ENCODE measurements at places on chromosomes 12 and 14.
A peak's percentile ranks its signal among the peaks of the same experiment; 100 is the strongest.

DNA sequence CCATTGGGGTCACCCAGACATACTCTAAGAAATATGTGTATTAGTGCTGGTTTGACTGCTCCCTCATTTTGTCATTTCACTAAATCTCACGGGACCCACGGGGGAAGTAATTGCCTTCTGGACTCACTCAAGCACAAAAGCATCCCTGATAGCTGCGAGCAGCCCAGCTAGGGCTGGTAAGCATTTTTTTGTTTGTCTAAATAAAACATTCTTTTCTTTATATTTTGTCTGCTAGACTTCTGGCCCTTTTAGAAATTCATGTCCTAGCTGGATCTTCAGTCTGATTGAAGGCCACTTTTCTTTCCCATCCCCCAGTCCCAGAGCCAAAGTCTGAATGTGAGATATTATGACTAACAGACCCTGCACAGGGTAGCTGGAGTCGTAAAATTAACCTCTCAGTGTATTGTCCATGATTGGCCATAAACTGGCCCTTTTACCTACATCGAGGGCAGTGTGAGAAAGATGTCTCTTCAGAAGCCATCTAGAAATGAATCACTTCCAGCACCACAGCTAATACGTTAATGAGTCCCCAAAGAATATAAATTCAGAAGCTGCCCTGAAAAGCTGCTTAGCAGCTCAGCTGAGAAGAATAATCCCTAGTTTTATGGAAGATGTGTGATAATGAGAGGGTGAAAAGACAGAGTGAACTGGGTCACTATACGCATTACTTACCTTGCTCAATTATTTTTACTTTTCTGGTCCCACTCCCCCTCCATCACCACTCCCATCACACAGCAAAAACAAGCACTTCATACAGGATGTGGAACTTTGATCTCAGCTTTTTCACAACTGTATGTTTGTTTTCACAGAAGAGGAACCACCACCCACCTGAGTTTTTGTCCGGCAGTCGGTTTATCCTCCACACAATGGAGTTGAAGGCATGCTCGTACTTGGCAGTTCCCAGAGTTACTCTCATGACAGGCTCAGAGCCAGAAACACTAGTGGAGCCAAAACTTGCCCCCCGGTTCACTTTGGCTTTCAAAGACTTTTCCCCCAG is 55.6 kb upstream of the GTF2A1 start:
- DNase-seq, result no peak

DNA sequence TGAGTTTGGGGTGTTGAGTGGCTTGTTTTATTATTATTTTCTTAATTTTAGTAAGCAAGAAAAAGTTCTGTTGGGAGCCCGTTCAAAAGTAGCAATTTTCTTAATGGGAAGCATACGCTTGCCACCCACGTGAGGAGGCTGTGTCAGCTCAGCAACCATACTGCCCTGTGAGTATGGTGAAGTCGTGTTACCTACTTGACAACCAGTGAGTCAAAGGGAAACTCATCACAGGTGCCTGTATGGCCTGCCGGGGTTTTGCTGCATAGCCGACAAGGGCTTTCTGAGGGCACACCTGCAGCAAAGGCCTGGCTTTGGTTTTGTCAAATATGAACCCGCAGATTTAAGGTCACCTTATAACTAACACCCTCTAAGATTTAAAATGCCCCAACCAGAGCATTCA is 31.1 kb downstream of the PITPNM2 start:
- no peak for DNase-seq

DNA sequence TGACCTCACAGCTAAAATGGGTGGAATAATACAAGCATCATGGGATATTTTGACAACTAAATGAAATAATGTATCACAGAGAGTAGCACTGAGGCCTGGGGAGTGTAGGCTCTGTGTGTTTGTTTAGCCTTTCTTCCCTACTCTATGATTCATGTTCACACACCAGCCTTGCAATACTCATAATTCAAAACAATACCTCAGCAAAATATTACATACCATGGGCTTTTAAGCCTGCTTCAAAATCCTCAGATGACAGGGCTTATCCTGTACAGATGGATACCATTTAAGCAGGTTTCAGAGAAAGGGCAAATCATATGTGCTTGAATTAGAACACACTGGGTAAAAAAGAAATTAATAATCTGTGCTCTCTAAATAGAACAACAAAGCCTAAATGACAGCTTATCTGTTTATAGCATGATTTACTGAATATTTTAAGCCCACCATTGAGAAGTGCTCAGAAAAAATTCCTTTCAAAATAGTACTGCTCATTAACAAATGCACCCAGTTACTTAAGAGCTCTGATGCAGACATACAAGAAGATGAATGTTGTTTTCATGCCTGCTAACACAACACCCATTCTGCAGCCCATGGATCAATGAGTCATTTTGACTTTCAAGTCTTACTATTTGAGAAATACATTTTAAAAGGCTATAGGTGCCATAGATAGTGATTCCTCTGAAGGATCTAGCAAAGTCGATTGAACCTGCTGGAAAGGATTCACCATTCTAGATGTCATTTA is 84.9 kb upstream of the ADAMTS20 start:
- DNase-seq, result no peak

GRCh38 chr12:62523619-62524018 is 57.0 kb downstream of the MON2 start:
- no peak for DNase-seq

GRCh38 chr12:27424631-27425230 is 21.8 kb upstream of the SMCO2 start:
- peak; percentile 17 for DNase-seq

DNA sequence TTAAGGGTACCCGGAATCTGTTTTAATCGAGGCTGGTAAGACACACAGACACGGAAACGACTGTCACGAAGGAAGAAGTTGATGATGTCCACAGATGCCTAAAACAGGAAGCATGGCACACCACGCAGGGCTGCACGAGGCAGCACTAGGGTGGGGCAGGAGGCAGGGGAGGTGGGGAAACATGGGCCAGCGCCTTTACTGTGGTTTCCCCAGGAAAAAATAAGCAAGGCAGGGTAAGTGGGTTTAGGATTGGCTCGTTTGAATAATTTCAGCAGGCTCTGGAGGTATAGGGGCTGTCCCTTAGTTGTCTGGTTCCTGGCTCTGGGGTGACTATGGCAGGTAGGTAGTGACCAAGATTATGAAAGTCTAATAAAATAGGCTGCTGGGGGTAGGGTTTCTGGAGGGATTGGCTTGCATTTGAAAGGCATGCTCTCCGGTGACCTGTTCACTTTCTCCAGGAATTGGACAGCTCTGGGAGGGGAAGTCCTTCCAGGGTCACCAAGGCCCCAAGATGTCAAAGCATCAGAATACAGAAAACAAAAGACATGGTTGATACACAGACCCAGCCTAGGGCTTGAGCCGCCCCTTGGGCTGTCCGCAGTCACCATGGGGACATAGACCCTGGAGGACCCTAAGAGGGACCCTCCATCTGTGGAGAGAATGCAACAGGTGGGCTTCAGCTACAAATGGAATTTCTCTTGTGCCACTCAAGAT is 35.3 kb downstream of the MAP1LC3B2 start:
- no peak for DNase-seq

DNA sequence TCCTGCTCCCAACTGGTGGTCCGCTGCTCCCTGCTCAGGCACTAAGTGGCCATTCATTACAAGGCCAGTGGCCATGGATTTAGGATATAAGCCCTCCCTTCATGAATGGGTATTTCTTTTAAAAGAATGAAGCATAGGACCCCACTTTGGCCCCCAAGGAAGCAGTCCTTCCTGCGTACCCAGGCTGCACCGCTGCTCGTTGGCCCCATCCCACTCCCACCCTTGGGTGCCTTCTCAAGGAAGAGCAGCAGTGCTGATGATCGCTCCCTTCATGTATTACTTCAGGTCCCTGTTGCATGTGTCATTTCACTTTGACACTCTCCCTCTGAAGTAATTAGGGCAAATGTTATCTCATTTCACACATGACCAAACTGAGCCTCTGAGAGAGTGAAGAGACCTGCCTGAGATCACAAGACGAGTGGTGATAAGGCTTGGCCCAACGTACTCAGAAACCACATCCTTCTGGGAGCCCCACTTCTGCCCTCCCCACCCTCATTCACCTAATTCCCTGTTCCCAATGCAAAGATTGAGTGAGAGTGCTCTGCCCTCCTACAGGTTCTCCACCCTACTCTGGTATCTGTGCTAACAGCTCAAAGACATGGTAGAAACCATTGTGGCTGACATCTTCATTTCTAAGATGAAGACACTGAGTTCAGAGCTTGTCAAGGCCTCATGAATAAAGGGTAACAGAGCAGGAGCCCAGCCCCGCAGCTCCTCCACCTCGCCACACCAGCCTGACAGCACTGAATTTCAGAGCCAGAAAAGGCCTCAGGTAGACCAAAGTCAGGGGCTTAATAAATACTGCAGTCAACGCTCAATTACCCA is 10.3 kb upstream of the KRT2 start:
- DNase-seq, result no peak

- no peak for DNase-seq
These were observed 10.6 kb downstream of the GRIN2B start for GRCh38 chr12:13970803-13971202.

GRCh38 chr12:30396576-30396975 is 299.1 kb downstream of the IPO8 start:
- DNase-seq, result no peak

DNA sequence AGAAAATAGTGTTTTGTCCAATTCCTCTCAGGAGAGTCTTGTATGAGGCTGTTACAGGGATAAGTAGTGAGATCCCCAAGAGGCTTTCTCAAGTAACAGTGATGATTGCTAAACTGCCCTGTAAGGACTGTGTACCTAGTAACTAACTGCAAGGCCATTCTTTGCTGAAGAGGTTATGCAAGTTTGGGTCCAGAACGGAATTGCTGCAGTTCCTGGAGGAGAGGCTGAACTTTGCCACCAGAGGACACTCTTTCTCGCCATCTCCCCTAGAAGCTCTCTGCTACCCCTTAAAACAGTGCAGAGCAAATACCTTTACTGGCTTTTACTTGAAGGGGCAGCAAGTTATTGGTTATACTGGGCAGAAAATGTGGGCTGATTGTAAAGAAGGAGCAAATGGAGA is 180.0 kb downstream of the RBM19 start:
- DNase-seq, result no peak

GRCh38 chr14:32666308-32666707 is 272.4 kb upstream of the NPAS3 start:
- DNase-seq, result no peak

DNA sequence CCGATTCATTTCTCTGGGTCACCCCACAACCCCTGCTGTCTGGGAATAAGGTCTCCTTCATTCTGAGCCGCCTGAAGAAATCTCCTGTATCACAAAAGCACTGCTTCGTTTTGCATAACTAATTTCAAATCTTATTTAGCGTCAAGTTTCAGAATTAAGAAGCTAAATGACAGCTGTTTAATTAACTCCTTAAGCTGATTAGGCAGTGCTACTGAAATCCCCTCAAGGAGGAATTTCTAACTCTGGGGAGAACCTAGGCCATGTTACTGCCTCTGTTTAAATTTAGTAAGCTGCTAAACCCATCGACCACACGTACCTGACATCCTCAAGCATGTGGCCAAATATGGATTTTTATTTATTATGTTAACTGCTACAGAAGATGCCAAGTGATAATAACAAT is 373.6 kb downstream of the GLT1D1 start:
- no peak for DNase-seq

DNA sequence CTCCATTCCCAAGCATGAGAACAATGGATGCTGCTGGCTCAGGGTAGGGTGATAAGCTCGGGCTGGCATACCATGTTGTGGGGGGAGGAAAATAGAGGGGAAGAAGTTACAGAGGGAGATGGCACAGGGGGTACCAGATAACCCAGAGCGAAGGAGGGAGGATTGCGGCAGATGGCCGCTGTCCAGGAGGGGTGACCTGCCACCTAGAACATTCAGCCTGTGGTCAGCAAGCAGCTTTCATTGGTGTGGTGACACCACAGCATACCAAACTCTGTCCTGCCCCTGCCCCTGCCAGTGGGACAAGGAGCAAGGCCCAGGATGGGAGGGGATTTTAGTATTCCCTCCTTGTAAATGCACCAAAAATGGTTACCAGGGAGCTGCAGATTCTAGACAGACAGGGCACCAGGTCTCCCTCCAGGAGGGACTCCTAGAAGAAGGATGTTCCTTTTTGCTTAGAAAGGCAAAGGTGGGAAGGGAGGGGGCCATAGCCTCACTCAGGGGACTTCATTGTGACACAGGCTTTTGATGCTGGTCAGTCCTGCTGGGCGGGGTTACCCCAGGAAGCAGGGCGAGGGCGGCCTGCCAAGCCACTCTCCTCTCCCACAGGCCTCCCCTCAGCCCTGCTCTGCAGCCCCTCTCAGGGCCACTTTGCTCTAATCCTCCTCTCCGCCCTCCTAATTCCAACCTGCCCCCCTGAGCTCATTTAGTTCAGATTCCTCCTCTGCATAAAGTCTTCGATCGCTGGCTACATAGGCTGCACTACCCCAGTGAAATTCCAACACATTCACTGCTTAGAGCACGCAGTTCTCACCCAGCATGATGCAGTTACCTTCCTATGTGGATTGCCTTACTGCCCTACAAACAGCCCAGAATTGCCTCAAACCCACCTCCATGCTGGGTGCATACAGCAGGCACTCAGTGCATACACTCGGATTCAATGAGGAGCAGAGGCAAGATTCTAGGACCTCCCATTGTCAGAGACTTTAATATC is 36.0 kb upstream of the PLEKHG6 start:
- DNase-seq, result no peak

- no peak for DNase-seq
These were observed 47.3 kb upstream of the SRP54 start for GRCh38 chr14:34935488-34935887.

- DNase-seq, result peak; percentile 21
These were observed 13.5 kb upstream of the GTF2A1 start for GRCh38 chr14:81234278-81234677.

DNA sequence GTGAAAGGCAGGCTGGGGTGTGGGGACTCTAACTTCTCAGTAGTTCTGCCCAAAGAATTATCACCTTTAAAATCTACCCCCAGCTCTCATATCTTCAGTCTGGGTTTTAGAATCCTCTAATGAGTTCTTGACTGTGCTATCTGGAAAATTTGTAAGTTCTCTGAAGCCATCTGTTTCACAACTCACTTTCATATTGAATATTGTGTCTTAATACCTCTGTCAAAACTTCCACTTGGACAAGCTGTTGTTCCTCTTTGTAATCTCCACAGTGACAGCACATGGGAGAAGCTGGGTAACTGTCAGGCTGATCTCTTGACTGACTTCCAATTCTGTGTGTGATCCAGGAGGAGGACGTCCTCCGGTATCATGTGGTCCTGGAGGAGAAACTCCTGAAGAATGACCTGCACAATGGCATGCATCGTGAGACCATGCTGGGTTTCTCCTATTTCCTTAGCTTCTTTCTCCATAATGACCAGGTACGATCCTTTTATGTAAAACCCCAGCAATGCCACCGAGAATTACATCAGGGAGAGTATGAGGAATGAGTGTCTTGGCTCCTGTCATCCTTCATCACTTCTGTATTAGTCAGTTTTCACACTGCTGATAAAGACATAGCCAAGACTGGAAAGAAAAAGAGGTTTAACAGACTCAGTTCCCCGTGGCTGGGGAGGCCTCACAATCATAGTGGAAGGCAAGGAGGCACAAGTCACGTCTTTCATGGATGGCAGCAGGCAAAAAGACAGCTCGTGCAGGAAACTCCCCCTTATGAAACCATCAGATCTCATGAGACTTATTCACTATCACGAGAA is 111.9 kb downstream of the STAB2 start:
- DNase-seq, result no peak
